ENCODE measurements at places on chromosomes 4 and X.

DNA sequence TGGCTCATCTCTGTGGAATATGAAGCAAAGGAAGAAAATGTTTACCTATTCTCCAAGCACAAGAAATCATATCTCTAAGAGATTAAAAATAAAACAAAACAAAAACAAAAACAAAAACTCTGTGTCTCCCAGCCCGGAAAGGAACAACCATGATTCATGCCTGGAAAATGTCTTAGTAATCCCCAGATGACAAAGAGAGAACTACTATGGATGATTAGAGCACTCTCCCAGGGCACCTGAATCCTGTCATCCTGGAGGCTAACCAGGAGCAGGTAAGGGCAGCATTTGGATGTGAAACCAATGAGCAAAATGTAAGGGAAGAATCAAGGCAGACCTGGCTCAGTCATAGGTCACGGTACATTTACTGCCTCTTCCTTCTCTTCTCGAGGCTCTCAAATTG, 1.7 kb upstream of the AKAP4 start:
- no peak for DNase-seq

GRCh38 chrX:275967-276580, 5.1 kb upstream of the PLCXD1 start:
- DNase-seq = peak; percentile 81

GRCh38 chr4:40881096-40881495, 131.3 kb downstream of the NSUN7 start:
- no peak for DNase-seq

- no peak for DNase-seq
Observed at GRCh38 chr4:100294356-100294755, 104.1 kb upstream of the DDIT4L start.

DNA sequence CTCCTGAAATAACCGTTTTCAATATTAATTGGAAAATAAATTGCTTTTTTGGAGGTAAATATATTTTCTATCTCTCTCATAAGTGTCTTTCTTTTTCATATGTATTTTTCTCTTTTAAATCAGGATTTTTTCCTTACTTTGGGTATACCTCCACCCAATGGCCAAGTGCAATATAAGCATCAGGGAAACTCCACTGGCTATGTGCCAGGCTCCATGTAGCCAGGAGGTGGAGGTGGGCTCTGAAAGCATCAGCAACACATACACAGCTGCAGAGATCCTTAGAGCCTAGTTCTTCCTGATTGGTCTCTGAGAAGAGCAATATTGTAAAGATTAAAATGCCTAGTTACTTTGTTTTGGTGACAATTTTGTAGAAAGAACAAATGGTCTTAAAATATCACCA, 3.4 kb downstream of the GABRA2 start:
- no peak for DNase-seq

DNA sequence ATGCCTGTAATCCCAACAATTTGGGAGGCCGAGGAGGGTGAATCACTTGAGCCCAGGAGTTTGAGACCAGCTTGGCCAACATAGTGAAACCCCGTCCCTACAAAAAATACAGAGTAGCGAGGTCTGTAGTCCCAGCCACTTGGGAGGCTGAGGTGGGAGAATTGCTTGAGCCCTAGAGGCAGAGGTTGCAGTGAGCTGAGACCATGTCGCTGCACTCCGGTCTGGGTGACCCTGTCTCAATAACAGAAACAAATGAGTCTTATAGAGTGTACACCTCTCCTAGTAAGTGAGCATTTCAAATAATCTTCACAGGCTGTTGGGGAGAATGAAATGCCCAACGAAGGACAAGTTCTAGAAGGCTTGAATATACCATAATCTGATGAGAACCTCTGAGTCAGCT, 5.5 kb downstream of the UCHL1 start:
- no peak for DNase-seq

GRCh38 chr4:25904748-25905082, 9.3 kb upstream of the SMIM20 start:
- no peak for DNase-seq

DNA sequence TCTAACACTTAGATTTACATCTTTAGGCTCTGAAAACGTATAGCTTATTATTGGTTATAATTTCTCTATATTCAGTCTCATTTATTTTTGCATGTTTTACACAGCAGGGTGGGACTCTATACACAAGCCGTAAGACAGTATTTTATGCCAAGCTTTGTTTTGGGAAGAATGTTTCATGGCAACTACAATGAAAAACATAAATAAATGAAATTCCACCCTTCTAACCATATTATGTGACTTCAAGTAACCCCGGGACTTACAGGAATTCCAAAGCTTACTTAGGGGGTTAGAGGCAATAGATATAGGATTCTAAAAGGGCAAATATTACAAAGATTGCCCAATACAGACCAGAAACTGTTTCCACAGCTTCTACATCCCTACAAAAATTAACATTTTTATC, 370.9 kb downstream of the PRR32 start:
- DNase-seq = no peak

- peak; percentile 71 for DNase-seq
Observed at GRCh38 chr4:44071959-44072955, 376.4 kb downstream of the KCTD8 start.

DNA sequence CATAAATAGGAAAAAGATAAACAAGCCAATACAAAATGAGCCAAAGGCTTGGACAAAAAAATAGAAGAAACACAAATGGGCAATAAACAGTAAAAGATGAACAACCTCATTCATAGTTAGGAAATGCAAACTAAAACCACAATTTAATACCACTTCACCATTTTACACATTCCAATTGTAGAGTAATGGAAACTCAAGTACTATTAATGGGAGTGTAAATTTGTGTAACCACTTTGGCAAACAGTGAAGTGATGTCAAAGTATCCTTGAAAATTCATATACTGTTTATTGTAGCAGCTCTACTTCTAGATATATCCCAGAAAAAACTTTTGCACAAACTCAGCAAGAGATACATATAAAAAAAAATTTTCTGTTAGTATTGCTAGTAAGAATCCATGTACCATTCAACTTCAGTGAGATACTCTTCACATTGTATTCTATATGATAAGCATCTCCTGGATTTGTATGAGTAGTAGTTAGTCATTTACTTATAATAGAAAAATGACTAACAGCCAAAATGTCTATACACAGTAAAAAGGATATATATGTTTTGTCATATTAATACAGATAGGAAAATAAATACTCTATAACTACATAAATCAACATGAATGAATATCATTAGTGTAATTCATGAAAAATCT, 229.8 kb downstream of the DKK2 start:
- DNase-seq = no peak

- no peak for DNase-seq
Observed at GRCh38 chr4:76182463-76182862, 31.2 kb downstream of the SCARB2 start.

DNA sequence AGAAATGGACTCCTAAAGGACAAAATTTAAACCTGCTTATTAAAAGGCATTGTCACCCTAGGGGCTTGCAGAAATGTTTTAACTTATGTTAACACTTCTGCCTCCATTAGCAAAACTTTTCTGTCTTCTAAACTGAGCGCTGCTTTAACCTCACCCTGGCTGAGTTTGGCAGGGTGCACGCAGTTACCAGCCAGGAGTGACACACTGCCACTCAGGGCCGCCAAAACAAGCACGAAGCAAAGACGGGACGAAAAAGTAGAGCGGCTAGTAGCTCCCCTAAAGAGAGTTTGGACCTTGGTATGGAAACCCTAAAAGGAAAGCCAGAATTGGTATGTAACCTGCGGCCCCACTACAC, 23.8 kb upstream of the UVSSA start:
- DNase-seq = no peak

- DNase-seq = no peak
Observed at GRCh38 chrX:69618803-69619202, 2.9 kb downstream of the EDA start.

- DNase-seq = no peak
Observed at GRCh38 chrX:104108955-104109354, 3.4 kb upstream of the ZCCHC18 start.

GRCh38 chr4:38135201-38135600, 175.0 kb downstream of the PTTG2 start:
- no peak for DNase-seq

GRCh38 chr4:74206088-74206825, 48.3 kb downstream of the MTHFD2L start:
- DNase-seq = no peak

DNA sequence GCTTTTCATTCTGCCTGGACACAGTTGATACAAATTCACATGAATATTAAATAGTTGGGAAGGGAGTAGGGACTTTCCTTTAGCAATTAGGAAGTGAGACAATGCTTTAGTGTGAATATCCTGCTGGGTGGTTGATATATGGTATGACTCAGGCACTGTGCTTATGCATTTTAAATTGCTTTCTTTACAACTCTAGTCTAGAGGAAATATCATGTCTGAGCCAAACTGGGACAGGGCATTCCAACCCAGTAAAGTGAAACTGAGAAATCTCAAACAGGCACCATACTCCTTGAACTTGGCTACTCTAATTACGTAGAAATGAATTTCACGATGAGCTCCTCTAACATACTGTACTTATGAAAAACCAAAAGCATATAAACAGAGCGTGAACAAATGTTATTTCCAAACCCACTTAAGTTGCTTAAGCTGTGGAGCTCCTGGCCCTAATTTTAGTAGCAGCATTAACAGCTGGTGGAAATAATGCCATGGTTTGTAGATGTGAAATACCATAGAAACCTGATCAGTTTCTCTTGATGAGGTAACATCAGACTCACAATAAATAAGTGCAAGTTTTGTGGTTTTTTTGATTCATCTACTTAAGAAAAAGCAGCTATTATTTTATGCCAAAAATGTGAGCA, 242.9 kb upstream of the GK2 start:
- no peak for DNase-seq

DNA sequence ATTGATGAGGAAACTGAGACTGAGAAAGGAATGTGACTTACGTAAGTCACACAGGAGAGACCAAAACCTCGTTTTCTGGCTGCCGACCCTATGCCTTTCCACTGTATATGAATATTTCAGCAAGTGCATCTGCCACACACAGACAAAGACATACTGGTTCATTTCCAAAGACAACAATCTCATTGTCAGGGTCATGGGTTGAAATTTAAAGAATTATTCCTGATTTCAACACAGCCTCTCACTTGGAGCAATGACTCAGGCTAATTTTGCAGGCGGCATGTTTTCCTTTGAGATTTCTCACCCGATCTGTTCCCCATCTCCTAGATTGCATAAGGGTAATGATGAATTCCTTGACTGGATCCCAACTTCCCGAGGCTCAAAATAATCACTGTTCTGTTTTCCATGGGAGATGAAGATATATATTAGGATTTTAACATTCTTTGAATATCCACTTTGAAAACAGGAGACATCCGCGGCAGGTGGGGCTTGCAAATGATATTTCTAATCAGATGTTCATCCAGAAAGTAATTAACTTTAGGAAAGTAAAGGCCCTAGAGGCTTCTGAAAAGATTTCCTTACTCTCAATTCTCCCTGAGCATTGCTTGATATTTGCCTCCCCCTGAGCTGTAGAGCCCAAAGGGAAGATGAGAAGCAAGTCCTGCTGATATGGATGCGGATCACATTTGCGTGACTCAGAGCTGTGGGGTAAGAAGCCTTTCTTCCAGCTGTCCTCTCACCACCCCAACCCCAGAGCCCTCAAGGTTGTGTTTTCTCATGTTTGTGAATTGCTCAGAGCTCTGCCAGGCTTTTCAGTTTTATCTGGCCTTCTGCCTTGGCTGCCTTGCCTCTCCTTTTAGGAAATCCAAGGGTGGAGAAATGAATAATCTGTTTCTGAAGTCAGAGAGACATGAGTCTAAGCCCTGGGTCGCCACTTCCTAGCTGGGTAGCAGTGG, 361.1 kb upstream of the BOD1L1 start:
- DNase-seq = no peak

DNA sequence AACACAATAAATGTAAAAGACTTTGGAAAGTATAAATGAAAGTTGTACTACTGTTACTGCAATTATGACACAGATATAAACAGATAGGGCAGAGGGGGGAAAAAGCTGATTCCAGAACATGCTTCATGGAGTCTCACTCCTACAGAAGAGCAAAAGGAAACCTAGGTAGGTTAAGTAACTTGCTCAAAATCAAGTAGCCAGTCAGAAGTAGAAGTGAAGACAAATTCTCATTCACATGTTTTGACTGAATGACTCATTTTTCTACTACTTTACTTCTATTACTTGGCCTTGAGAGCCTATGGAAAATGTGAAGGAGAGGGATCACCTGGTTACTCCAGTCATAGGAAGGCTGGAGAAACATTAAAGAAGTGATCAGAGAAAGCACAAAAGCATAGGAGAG, 23.6 kb upstream of the RASGEF1B start:
- no peak for DNase-seq

GRCh38 chr4:51831133-51831532, 11.8 kb upstream of the DCUN1D4 start:
- no peak for DNase-seq

- no peak for DNase-seq
Observed at GRCh38 chr4:120053911-120054310, 12.7 kb downstream of the MAD2L1 start.

DNA sequence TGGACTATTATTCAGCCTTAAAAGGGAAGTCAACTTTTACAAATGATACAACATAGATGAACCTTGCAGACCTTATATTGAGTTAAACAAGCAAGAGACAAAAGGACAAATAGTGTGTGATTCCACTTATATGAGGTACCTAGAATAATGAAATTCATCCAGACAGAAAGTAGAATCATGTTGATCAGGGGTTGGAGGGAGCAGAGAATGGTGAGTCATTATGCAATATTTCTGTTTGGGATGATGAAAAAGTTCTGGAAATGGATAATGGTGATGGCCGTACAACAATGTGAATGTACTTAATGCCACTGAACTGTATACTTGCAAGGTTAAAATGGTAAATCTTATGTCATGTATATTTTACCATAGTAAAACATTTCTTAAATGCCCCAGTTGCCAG, 22.1 kb downstream of the KIT start:
- DNase-seq = no peak

DNA sequence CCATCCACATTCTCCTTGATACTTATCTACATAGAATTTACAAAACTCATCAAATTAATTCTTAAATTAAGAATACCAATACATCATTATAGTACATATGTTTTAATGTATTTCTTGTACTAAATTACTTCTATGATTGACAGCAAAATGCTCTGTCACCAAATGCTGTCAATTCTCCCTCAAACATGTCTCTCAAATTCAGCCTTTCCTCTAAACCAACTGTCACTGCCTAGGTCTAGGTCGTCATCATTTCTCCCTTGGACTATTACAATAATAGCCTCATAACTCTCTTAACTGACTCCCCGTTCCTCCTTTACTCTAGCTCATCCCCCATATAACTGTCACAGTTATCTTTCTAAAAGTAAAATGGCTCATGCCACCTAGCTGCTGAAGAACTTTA, 279.7 kb upstream of the FSTL5 start:
- DNase-seq = no peak

DNA sequence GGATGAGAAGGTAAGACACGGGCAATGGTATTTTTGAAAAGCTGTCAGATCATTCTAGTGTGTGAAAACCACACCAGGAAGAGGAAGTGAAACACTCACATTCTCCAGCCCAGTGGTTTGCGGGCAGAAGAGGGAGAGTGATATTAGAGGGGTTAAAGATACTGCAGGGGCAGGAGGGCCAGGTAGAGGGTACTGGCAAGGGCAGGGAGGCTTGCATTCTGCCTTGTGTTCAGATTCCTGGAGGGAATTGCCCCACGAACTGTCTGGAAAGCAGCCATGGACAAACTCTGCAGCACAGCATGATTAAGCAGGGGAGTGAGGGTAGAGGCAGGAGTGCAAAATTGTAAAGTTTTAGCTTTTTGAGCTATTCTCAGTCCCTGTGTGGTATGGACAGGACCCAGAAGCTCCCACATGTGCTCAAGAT, 30.9 kb downstream of the NIPAL1 start:
- DNase-seq = no peak

Measured in suprapubic skin (tissue), 4 donors.